Hippocampal formation (tissue), 2 donors: ENCODE measurements at places on chromosomes 5 and 9.

DNA sequence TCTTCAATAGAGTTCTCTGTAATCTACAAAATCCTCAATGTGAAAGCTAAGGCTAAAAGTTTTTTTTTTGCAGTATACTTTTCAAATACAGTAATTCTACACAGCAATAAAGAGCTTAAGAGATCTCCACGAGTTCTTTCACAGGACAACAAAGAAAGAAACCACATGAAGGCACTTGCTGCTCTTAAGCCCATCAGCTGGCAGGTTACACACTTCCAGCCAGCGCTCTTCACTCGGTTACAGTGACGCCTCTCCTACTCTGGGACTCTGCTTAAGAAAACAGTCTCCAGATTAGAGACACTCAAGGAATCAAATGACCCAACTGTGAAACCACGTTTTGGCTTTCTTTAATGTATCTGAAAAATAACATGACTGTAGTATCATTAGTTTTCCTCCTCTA lies 85.0 kb downstream of the ROR2 start:
- no peak for DNase-seq

DNA sequence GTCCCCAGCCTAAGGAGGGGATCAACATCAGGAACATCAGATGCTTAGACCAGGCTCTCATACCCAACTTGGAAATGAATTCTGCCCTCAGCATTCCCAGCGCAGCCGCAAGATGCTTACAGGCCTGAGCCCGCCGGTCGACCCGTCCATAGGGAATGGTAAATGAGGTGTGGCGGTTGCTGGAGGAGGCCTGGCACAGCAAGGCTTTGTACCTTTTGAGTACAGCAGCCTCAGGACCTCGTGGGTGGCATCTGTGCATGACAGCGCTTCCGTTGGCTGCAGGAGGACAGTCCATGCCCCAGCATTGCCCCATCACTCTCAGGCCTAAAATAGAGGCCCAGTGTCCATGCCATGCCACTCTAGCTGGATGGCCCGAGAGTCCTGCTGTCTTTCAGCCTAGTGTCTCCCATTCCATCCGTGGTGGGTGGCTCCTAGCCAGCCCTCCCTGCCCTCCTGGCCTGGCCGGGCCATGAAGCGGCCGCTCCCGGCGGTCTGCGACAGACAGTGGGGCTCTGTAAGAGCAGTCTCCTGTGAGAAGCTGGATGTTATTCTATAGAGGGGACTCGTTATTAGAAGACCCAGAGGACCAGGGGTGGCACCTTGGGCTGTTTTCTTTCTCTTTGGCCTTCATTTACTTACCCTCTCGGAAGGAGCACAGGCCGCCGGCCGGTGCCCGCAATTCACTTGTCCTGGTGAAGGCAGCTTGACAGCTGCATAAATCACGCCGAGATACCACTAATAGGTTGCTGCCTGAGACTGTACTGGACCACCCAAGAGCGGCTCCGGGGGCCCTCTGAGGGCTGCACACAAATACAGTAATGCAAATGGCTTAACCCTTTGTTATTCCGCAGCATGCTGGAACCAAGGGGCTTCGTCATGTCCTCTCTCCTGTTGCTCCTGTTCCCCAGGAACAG lies 223.5 kb upstream of the TUT7 start:
- DNase-seq, result no peak

- no peak for DNase-seq
These were observed 53.0 kb downstream of the NR2F1 start for GRCh38 chr5:93635991-93636390.

DNA sequence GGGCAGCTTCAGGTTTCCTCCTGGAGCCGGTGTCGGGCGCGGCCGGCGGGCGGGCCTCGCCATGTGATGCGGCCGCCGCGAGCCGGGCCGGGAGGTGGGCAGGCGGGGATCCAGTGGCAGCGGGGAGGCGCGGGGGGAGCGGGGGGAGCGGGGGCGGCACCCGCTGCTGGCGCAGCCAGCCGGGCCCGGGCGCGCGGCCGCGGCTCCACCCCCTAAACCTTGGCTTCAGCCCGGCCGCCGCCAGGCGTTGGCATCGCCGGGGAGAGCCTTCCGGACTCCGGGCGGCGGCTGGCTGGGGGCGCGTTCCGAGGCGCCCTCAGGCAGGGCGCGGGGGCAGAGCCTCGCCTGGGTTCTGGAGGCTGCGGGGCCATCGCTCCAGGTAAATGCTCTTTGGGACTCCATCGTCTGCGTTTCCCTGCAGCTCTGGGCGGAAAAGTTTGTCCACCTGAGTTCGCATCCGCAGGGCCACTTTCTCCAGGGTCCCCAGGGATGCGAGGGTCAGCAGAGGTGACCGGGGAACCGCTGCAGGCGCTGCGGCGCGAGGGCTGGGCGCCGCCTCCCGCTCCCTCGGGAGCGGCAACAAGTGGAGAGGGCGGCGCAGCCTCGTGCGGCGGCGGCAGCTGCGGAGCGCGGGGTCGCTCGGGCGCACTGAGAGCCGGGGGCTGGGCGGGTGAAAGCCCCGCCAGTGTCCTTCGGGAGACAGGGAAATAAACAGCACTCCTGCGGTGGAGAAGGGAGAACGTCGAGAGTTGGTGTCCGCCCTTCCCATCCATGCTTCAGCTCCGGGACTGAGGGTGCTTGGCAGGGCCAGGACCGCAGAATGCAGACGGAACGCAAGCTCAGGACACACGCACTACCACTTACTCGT lies at the start of gene ARHGEF28:
TSS of gene ARHGEF28 (plus strand) at position 253 of the 868 bp plus-strand sequence. CDS start 58,656 bp downstream, outside the sequence.
- peak; percentile 39 for DNase-seq

- DNase-seq, result no peak
These were observed 4.3 kb upstream of the RIC1 start for GRCh38 chr9:5624655-5625054.

DNA sequence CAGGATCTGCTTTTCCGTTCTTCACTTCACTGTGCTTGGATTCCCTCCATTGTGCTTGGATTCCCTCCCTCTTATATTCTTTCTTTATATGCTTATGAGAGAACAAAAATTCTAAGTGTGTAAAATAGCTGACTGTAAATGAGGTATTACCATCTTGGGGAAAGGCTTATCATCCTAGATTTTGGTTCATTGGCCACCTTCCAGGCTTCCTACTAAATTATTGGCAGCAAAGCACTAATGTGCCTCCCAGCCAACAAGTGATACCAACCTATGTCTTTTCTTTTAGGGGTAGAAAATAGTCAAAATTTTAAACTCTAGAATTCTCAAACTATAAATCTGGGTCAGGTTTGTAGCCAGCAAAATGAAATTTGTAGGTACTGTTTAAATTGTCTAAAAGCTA lies 52.7 kb downstream of the NDUFAF2 start:
- DNase-seq, result no peak

DNA sequence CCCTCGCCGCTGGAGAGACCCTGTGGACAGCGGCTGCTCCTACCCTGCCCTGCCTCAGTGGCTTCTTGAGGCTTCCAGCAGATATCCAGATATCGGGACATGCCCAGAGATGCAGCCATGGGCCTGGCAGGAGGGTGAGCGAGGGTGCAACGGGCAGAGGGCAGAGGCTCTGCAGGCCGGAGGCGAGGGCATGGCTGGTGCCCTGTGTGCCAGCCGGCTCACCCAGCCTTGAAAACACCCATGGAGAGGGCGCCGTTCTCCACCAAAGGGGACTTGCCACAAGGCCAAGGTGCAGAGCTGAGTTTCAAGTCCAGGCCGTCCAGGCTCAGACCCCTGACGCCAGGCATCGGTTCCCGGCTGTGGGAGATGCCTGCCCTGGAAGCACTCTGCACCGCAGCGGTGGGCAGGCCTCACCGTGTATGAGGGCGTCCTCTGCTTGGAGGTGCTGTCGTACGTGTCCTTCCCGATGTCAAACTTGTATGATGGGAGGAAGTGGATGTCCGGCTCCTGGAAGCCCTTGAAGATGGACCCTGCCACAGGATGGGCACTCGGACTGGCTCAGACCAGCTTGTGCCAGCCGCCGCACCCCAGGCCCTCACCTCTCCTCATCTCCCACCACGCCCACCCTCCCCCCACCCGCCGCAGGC lies 8.9 kb downstream of the INPP5E start:
- no peak for DNase-seq

GRCh38 chr9:107249131-107249533 lies 33.9 kb upstream of the RAD23B start:
- DNase-seq, result no peak

GRCh38 chr5:179171816-179172745 lies 111.9 kb downstream of the ZNF354C start:
- no peak for DNase-seq

DNA sequence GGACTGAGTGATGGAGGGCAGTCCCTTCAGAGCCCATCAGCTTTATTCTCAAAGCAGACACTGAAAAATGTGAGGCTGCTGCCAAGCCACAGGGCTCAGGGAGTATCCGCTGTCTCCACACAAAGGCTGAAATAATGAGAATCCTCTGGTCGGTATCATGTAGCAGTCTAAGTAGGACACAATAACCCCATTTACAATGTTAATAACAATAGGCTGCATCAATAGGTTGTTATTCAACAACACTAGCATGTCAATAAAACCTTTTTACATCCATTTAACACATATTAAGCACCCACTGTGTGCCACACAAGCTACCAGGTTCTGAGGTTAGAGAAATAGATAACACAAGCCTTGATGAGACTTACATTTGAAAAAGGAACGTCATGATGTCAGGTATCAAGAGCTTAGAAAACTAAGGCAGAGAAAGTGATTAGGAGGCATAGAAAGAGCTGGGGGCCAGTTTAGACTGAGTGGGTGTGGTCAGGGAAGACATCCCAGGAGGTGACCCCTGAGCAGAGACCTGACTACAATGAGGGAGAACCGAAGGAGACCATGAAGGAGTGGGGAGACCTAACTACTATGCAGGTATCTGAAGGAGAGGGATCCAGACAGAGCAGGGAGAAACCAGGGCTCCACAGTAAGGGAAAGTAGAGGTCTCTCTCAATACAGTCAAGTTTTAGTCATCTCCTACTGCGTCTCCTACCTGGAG lies 140.1 kb upstream of the GRIA1 start:
- no peak for DNase-seq

GRCh38 chr9:95460518-95461164 lies 56.1 kb downstream of the PTCH1 start:
- DNase-seq, result no peak

GRCh38 chr5:110768138-110768860 lies 29.5 kb downstream of the SLC25A46 start:
- no peak for DNase-seq

GRCh38 chr9:111094958-111095357 lies 56.7 kb upstream of the LPAR1 start:
- DNase-seq, result no peak

GRCh38 chr5:55141945-55142690 lies 17.9 kb upstream of the GPX8 start:
- DNase-seq, result no peak

DNA sequence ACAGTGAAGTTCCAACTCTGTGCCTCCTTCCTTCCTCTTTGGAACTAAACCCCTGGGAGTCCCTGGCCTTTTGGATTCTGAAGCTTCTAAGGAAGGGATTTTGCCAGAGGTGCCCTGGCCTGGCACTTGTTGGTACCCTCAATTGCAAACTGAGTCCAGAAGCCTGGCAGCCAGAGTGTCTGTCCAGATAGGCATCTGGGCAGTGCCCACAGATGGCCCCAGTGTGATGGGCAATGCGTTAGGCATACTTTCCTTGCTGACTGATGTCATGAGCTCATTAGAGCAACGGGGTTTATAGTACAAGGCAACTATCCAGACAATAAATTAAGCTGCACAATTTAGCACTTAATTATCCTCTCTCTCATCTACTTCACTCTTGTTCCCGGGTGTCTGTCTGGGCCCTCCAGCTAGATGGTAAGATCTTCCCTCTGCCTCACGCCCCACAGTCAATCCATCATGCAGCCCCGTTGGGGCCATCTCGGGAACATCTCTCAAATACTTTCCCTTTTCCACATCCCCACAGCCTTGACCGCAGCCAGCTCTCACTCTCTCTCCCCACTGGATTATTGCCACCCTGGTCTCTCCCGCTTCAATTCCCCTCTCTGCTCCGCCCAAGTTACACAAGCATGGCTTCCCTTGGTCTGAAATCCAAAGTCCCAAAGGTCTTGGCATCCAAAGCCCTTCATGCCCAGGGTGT lies 157.5 kb upstream of the SMIM23 start:
- no peak for DNase-seq

GRCh38 chr5:126883564-126884245 lies 106.8 kb downstream of the LMNB1 start:
- no peak for DNase-seq

GRCh38 chr5:102638912-102639652 lies 116.0 kb upstream of the PAM start:
- no peak for DNase-seq

DNA sequence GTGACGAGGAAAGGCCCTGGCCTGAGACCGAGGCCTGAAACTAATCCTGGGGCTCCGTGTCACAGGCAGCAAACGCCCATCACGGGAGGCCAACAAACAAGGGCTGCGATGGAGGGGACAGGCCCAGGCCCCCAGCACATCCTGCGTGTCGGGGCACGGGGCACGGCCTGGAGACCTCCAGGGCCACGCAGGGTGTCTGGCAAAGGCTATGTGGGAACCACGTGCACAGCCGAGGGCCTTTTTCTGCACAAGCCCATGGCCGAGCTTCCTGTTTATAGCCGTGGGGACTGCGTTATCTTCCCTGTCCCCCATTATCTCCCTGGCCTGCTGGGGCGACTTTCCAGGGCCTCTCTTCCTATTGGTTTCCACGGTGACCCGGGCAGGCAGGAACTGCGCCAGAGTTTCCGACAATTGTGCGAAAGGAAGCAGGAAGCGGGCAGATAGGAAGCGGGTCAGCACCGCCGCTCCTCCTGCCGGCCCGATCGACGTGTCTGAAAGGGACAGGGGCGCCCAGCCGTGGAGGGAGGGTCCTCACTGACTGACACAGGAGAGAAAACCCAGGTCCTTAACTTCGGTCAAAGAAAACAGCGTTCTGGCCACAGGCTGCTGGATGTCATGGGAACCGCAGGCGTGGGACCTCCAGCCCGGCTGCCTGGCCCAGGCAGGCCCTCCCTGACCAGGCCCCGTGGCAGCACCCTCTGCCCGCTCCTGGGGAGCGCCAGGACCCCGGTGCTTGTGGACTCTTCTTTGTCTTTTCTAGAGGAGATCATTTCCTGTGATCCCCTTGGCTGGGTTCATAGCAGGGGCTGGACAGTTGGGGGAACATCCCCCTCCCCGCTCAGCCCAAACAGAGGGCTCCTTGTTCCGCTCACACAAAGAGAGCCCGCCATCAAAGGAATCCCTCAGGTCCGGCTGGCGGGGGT lies 29.1 kb upstream of the SEC16A start:
- peak; percentile 83 for DNase-seq
